ENCODE measurements at places on chromosomes 13 and 19.

- no peaks in the 10 kb centered on the region for H3K4me1 ChIP-seq
- H3K27ac ChIP-seq: no peak overlapping the region
- no peaks in the 10 kb centered on the region for H3K27me3 ChIP-seq
- no peaks in the 10 kb centered on the region for H3K36me3 ChIP-seq
- H3K4me3 ChIP-seq: no peak overlapping the region
These were observed 63.9 kb downstream of the DLEU7 start for GRCh38 chr13:50779443-50780200.

DNA sequence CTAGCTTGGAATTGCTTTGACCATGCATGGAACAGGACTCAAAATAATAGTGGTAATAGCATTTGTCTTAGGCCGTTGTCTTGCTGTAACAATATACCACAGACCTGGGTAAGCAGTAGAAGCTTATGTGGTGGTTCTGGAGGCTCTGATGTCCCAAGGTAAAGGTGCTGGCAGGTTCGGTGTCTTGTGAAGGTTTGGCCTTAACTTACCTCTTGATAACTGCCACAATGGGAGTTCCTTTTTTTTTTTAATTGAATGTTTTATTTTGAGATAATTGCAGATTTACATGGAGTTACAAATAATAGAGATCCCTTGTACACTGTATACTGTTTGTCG is 5.8 kb downstream of the RPL21 start:
- no peak overlapping the region for H3K27ac ChIP-seq
- H3K27me3 ChIP-seq: no peaks in the 10 kb centered on the region
- H3K36me3 ChIP-seq: peaks cover 49% of the 10 kb centered on the region

DNA sequence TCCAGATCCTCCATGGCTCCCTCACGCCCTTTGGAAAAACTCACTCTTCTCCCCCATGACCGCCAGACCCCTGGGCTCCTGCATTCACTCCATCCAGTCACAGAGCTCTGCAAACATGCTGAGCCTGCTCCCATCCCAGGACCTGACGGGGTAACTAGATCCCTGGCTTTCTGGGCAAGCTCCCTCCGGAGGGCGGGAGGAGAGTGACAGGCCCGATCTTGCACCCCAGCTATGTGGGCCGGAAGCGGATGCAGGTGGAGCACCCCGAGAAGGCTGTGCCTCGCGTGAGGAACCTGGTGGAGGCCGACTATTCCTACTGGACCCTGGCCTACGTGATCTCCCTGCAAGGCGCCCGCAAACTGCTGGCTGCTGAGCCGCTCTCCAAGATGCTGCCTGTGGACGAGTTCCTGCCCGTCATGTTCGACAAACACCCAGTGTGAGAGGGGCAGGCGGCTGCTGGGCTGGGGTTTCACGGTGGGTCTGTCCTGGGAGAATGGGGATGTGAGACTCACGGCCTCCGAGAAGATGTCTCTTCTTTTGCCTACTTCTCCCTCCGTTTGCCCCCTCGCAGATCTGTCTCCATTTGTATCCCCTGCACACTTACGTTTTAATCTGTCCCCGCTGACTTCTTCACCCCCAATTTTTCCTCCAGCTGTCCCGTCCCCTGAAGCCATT is 25.2 kb downstream of the COLGALT1 start:
- no peak overlapping the region for H3K4me3 ChIP-seq
- H3K27ac ChIP-seq: no peak overlapping the region

GRCh38 chr13:33004511-33004910 is 11.7 kb upstream of the KL start:
- H3K27me3 ChIP-seq: no peaks in the 10 kb centered on the region
- no peak overlapping the region for H3K4me3 ChIP-seq
- H3K4me1 ChIP-seq: peaks cover 4% of the 10 kb centered on the region

- peaks cover 46% of the 10 kb centered on the region for H3K36me3 ChIP-seq
- no peak for DNase-seq
- H3K4me1 ChIP-seq: peaks cover 32% of the 10 kb centered on the region
These were observed 2.6 kb upstream of the TIMM13 start for GRCh38 chr19:2429917-2430535.
